ENCODE measurements at places on chromosomes 11 and 22.

GRCh38 chr11:120336641-120337354 lies 585 bp downstream of the ARHGEF12 start:
- no peak for DNase-seq

GRCh38 chr11:120125024-120125423 lies 12.9 kb downstream of the TRIM29 start:
- DNase-seq: no peak

GRCh38 chr11:105368711-105369110 lies 229.1 kb upstream of the CARD18 start:
- no peak for DNase-seq

DNA sequence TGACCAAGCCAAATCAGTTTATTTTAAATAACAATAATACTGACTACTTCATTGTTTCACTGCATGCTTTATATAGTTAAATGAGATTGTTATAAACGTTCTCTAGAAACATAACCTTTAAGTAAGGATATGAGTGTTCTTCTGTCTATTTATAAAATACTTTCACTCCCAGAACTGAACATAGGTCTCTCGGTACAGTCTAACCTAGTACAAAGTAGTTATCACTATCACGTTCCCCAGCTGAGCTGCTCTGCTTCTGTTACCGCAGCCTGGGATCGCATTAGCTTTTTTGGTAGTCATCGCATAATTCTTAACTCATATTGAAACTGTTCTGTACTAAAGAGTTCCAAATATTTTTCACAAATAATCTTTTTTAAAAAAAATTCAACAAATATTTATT lies 143.6 kb downstream of the WNT11 start:
- no peak for DNase-seq

DNA sequence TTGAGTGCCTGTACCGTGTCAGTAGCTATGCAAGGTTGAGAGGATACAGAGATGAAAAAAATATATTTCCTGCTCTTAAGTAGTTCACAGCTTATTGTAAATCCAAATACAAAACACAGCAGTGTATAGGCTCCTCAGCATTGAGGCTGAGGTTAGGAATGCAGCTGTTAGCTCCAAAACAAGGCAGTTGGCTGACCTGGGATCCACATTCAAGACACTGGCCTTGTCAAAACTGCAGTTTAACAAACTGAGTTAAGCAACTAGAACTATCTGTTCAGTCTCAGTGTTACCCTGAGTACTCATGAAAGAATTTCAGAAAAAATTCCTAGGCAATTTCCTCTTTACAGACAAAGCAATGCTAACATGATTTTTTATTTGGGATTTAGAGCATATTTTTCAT lies 42.8 kb downstream of the REXO2 start:
- no peak for DNase-seq

DNA sequence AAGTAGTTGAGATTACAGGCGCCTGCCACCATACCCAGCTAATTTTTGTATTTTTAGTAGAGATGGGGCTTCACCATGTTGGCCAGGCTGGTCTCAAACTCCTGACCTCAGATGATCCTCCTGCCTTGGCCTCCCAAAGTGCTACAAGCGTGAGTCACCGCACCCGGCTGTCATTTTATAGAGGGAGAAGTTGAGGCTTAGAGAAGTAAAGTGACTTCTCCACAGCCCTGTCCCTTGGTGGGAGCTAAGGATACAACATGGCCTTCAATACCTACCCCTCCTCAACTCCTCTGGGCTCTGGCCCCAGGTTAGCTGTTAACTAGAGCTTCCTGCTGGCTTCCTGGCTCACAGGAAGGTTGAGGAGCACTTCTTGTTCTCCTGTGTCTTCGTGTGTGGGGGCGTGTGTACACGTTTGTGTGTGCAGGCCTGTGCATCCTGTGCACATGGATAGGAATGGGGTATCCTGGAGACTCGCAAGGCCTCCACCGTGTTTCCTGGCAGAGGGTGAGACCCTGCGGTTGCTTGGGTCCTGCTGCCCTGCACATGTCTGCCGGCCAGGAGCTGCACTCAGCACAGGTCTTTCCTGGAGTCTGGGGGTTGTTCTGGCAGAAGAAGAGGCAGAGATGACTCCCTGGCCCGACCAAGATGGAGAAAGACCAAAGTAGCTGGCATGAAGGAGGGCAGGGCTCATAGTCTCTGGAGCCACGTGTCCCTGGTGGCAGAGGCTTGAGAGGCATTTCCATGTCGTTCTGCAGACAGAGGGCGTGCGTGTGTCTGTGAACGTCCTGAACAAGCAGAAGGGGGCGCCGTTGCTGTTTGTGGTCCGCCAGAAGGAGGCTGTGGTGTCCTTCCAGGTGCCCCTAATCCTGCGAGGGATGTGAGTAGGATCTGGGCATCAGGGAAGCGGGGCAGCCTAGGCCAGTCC lies 2.4 kb downstream of the SIDT2 start:
- peak; percentile 69 for DNase-seq

DNA sequence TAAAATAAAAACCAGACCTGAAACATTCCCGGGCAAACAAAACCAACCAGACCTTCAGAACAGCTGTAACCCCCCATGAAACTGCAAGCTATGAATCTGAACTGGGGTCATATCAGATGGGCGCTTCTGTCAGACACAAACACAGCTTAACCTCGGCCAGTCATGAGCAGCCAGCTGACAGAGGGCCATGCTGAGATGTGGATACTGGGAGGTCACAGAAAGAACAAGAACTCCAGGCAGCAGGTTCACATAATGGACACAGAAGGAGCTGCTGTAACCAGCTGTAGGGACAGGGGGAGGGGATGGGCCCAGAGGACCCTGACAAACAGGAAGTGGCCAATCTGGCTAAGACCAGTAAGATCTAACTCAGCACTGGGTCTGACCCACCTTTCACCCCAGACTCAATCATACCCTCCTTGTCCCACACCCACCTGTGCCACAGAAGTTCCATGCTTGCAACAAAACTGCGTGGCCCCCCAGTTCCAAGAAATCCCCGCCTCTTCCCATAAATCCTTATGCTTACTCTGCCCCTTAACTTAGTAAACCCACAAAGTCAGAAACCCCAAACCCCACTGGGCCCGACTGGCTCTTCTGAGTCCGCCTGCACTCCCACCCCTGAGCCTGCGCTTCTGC lies 4.0 kb downstream of the APOL4 start:
- DNase-seq: no peak

DNA sequence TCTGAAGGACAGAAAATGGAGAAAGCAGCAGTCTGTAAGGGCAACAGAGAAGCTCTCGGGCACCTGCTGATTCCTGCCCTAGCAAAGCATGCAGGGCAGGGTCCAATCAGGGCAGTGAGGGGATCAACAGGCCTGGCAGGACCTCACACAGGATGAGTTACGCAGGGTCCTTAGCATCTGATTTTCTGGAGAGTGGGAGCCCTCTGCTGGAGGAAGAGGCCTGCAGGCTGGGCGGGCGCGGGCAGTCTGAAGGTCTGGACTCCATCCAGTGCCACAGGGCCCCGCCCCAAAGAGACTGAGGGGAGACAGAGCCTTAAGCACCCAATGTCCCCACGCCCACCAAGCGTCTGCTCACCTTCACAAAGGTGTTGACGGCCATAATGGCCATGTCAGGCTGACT lies 28.9 kb downstream of the AP1B1 start:
- DNase-seq: peak; percentile 71

DNA sequence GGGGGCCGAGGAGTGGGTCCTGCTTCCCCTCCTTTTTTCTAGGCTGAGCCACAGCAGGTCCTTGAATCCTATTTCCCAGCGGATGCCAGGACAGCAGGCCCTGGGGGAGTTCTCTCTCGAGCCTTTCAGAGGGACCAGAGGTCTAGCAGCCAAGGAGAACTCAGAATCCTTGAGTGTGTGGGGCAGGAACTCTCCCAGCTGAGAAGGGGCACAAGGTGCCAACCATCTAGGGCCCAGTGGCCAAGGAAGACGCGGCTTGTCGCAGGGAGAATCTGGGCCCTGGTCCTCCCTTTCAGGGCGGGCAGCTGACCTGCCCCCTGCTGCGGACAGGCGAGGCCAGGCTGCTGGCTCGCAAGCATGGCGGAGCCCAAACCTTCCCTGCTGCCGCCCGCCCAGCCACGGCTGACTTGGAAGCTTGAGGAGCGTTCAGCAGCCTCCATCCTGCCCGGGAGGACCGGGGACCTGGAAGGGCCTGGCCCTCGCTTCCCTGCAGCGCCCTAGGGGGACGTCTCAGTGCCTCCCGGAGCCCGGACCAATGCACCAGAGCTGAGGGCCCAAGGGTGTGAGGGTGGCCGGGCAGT lies 972 bp upstream of the TSSC4 start:
- DNase-seq: no peak

GRCh38 chr22:46761539-46762237 lies 762 bp upstream of the TBC1D22A start:
- no peak for DNase-seq

DNA sequence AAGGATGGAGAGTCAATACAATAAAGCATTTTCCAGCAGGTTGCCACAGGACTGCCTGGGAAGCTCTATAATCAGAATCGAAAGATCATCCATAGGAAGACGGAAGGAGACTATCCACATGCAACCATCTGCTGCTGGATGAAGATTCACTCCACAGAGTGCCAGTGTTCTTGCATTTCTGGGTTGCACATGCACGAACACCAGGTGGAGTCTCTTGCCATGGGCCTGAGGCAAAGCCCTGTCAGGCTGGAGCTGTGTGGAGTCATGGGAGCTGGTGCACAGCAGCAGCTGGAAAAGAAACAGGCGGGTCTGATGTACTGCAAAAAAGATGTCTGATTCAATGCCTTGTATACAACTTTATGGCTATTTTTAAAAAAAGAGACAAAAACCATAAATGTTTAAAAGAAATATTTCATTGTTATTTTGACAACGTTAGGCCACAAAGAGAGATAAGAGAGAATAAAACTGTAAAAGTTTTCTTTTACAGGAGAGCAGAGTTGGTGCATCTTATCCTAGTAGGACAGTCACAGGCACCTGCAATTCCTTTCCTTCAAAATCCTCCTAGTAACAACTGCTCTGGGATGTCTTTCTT lies 12.9 kb upstream of the FAT3 start:
- no peak for DNase-seq

GRCh38 chr11:34744511-34744910 lies 123.6 kb downstream of the EHF start:
- DNase-seq: no peak

- DNase-seq: no peak
Measured at GRCh38 chr11:9601037-9601875, 27.8 kb downstream of the WEE1 start.

DNA sequence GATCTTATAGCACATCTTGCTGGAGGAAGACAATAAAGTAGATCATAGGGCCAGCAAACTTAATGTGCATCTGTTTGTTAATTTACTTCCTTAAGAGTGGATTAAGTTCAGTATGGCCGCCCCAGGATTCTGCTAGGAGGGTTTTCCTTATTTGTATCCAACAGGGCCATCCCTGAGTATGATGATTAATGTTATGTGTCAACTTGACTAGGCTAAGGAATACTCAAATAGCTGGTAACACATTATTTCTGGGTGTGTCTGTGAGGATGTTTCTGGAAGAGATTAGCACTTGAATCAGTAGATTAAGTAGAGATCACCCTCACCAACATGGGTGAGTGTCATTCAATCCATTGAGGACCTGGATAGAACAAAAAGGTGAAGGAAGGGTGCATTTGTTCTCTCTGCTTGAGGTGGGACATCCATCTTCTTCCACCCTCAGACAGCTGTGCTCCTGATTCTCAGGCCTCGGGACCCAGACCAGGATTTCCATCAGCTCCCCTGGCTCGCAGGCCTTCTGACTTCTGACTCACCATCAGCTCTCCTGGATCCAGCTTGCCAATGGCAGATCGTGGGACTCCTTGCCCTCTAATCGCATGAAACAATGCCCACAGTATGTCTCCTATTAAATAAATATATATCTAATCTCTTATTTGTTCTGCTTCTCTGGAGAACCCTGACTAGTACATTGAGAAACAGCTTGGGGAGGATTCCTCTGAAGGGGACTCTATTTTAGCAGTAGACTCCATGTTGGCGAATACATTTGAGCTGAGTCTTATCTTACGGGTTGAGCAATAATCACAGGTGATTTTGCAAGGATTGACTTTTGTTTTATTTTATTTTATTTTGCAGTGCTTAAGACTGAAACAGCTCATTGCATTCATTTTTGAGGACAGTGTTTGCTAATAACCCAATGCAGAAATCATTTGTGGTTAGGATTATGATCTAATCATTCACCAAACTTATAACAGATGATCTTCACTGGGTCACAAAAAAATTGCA lies 9.0 kb upstream of the ZBTB44 start:
- DNase-seq: no peak

- DNase-seq: no peak
Measured at GRCh38 chr11:94525546-94526324, 13.5 kb downstream of the C11orf97 start.

DNA sequence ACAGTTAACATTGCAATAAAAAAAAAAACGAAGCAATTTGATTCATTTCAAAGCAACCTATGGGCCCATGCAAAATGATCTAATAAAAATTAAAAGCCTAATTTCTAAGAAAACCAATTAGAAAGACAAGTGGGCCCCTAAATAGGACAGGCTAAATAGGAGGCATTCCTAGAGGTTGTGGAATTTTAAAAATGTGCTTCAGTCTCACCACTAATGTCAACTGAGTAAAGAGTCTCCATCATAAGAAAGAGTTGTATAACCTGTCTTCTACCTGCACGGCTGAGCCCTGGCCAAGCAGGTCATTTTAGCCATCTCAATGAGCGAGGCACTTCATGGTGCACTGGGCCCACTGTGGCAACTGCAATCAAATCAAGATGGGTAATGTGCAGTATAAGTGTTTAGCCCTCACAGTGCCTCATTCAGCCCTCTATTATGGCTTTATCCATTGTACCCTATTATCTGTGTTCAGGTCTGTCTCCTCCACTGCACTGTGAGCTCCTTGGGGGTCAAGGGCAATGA lies 76.4 kb downstream of the PRSS23 start:
- no peak for DNase-seq

GRCh38 chr22:35905894-35906293 lies 122.7 kb downstream of the RBFOX2 start:
- no peak for DNase-seq

DNA sequence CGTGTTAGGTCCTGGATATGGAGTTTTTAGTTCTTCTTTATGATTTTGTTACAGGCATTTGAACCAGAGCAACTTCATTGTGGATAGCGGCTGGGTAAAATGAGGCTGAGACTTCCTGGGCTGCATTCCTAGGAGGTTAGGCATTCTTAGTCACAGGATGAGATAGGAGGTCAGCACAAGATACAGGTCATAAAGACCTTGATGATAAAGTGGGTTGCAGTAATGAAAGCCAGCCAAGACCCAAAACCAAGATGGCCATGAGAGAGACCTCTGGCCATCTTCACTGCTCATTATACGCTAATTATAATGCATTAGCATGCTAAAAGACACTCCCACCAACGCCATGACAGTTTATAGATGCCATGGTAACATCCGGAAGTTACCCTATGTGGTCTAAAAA lies 23.4 kb upstream of the CLMP start:
- no peak for DNase-seq

DNA sequence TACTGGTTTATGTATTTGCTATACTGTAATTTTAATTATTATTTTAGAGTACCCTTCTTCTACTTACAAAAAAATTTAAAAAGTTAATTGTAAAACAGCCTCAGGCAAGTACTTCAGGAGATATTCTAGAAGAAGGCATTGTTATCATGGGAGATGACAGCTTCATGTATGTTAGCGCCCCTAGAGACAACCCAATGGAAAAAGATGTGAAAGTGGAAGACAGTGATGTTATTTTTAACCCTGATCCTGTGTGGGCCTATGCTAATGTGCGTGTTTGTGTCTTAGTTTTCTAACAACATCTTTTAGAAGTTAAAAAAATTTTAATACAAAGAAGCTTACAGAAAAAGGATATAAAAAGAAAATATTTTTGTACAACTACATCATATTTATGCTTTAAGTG lies 205.0 kb downstream of the FAM76B start:
- DNase-seq: no peak

Measured in frontal cortex (tissue), 4 donors.